ENCODE measurements at places on chromosomes 12 and 14.

- no peak for DNase-seq
Observed at GRCh38 chr12:28110329-28110728, 79.9 kb upstream of the CCDC91 start.

GRCh38 chr14:69107407-69108003, 45.4 kb downstream of the DCAF5 start:
- no peak for DNase-seq

DNA sequence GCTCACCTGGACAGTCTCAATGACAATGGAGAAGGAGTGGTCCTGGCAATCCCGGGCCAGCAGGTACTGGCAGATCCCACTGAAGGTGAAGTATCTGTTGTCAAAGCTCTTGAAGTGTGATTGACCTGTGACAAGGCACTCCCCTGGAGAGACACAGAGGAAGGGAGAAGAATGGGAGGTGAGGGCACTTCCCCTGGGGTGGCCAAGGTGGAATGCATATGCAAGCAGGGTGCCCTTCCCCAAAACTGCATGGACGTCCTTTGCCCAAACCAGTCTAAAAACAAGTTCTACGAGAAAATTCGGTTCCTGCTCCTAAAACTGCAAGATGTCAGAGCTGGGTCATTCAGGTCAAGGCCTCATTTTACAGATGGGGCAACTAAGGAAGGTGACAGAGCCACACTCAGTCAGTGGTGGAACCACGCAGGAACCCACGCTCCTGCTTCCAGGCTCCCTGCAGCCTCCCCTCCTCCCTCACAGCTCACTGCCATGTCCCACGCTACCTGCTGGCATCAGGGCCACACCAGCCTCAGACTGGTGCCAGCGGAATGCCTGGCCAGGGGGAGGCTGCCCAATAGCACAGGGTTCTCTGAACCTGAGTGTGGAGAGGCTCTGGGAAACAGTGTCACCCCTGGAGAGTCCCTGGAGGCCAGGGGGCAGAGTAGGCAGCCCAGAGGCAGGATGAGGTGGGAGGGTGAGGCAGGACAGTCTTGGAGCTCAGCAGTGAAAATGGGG, 59.2 kb downstream of the VWF start:
- DNase-seq = no peak

GRCh38 chr12:12333407-12334366, 16.4 kb downstream of the MANSC1 start:
- no peak for DNase-seq

- no peak for DNase-seq
Observed at GRCh38 chr14:101899263-101899662, 65.1 kb upstream of the DYNC1H1 start.

- DNase-seq = no peak
Observed at GRCh38 chr12:104138797-104139152, 765 bp upstream of the NFYB start.

GRCh38 chr12:116247377-116247776, 30.1 kb downstream of the MED13L start:
- no peak for DNase-seq

GRCh38 chr12:133227281-133227852, 8.3 kb downstream of the ANHX start:
- no peak for DNase-seq

DNA sequence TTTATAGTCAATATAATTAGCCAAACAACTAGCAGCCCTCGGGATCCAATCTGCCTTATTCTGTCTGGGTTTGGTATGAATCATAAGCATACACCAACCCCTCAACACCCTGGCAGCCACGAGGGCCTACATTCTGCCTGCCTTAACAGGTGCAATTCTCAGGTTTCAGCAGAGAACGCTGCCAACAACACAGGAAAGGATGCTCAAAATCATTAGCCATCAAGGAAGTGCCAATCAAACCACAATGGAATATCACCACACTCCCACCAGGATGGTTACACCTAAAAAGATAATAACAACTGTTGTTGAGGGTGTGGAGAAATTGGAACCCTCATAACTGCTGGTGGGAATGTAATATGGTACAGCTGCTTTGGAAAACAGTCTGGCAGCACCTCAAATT, 122.8 kb downstream of the TTC7B start:
- DNase-seq = no peak

DNA sequence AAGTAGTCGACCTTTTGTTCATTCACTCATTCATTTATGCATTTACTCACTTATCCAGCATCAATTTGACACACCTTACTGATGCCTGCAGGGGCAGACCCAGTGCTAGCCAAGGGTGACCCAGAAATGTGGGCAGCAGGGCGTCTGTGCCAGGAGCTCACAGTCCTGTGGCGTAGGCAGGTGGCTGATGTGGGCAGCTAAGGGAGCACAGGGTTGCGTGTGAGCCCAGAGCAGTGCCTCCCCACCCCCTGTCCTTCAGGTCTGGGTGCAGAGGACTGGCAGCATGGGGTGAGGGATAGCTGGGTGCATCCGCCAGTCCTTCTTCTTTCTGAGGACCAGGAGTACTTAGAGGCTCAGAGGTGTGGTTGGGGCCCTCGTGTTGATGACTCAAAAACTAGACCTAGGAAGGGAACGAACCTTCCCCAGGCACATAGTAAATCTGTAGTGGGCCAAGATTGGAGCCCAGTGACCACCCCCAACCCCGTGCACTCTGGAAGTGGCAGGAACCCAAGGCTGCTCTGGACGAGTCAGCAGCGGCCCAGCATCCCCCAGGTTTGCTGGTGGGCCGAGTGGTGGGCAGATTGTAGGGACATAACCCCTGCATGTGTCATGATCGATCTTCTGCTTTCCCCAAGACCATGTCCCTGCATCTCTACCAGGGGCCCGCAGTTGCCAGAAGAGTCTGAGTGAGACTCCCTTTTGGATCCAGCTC, 63.9 kb downstream of the BEGAIN start:
- DNase-seq = no peak

GRCh38 chr14:65926935-65927700, 514.6 kb downstream of the FUT8 start:
- no peak for DNase-seq

DNA sequence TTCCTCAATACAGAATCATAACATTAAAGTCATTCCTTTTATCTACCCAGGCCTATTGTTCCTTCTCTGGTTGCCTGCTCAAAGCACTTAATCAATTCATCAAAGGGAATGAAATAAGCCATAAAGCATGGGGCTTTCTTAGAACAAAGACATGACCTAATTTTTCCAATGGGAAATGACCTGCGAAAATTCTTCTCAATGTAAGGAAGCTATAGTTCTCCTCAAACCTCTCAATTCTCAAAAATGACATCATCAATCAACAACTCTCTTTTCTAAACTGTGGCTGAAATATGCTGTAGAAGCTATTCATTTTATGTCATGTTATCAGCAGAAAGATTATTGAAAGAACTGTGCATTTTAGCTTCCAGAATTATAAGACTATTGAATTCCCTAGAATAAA, 116.0 kb upstream of the PTPRR start:
- no peak for DNase-seq

DNA sequence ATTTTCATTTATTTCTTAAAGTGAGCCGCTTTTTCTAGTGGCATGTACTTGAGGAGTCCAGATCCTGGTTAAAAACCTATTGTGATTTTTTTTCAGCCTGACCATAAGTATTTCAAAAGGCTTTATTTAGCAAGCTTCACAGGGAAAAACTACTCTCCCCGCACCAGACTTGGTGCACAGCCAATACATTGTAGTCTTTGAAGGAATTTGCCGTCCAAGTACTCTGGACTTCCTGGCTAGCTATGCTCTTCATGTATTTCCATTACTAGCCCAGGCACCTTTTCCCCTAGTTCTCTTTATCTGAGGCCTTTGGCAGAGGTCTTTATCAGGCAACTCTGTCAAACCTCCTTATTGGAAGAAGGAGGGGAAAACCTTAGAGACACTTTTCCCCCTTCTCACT, 234.7 kb downstream of the CCDC91 start:
- DNase-seq = no peak

- DNase-seq = no peak
Observed at GRCh38 chr14:90739318-90740068, 76.7 kb downstream of the TTC7B start.

DNA sequence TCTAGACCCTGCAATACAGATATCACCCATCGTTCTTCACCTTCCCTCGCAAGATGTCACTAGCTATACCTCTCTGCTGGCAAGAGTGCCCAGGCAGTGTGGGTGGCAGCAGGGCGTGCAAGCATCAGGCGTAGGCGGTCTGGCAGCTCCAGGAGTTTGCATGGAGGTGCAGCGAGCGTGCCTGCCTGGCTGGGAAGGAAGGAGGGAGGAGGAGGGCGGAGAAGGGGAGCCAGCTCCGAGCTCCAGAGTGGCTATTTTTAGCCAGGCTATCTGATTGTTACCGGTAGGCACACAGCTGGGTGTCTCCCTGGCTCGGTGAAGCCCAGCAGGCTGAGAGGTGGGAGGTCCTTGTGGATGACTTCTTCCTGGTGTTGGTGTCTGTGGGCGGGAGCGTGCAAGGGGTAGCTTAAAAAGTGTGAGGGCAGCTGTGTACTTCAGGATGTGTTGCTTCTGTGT, 6.2 kb downstream of the FOXJ2 start:
- DNase-seq = no peak

DNA sequence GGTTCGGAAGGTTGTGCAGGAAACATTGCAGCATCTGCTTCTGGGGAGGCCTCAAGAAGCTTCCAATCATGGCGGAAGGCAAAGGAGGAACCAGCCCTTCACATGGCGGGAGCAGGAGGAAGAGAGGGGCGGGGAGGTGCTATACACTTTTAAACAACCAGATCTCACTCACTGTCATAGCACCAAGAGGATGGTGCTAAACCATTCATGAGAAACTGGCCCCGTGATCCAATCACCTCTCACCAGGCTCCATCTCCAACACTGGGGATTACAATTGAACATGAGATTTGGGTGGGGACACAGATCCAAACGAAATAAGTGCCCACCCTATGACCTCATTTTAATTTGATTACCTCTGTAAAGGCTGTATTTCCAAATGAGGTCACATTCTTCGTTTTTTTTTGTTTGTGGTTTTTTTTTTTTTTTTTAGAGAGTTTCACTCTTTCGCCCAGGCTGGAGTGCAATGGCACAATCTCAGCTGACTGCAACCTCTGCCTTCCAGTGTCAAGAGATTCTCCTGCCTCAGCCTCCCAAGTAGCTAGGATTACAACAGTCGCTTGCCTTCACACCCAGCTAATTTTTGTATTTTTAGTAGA, 11.4 kb upstream of the ORAI1 start:
- no peak for DNase-seq

DNA sequence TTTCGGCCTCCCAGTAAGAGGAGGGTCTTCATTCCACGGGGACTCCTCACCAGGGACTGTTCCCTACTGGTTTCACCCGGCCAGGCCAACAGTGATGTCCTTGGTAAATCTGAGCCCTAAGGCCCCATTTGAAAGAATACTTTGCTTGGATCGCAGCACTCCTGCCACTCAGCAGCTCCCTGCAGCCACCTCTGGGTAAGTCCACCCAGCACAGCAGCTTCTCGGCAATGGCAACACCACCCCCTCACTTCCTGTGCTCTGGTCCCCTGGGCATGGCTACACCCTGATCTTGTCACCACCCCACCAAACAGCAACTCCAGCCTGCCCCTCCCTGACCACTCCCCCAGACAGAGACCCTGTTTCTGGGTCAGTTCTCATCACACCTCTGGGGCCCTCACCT, 100.3 kb downstream of the SETD3 start:
- no peak for DNase-seq

DNA sequence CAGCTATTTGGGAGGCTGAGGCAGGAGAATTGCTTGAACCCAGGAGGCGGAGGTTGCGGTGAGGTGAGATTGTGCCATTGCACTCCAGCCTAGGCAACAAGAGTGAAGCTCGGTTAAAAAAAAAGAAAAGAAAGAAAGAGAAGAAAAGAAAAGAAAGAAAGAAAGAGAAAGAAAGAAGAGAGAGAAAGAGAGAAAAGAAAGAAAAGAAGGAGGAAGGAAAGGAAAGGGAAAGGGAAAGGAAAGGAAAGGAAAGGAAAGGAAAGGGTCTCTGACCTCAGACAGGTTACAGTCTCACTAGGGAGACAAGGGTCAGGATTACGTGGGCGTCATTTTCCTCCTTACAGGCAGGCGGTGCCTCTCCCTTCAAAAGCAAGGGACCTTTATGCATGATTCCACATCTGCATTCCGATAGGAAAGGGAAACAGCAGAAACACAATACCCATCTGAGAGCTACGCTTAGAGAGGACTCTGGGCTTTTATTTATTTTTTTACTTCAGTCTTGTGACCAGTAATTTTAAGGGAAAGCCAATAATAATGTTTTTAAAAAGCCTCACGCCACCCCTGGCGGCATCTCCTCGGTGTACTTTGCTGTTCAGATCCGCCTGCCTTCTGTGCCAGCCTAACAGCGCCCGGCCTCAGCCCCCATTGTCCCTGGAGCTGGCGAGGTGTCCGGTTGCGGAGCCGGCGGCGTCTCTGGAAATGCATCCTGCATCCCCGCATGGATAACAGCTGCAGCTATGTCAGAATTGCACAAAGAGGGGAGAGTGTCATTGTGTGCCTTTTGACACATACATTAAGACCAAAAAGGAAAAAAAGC, 945 bp upstream of the HIP1R start:
- no peak for DNase-seq

DNA sequence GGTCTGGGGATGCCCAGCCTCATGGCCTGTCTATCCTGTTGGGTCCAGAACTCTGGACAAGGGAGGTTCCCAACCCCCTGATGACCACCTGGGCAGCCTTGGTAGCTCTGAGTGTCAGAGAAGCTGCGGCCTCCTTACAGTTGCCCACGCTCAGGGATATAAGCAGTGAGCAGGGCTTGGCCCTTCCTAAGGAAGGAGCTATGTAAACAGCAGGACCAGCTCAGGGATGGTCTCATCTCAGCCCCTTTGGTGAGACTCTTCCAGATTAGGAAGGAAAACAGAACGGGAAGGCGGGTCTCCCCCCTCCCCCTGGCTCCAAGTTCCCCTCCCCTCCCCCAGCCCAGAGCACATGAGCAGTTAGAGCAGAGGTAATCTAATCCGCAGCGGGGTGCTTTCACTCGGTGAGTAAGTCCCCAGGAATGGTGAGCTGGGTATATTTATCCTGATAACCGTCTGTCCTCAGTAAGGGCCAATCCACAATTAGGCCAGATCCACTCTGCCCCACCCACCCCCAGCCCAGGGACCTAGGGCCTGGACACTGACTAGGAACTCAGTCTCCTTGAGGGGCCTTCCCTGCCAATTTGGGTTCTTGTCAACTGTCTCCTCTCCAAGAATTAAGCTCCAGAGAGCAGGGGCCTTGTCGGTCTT, 29.5 kb upstream of the RPLP0 start:
- DNase-seq = no peak

- DNase-seq = no peak
Observed at GRCh38 chr12:67649570-67650387, 1.2 kb downstream of the DYRK2 start.

DNA sequence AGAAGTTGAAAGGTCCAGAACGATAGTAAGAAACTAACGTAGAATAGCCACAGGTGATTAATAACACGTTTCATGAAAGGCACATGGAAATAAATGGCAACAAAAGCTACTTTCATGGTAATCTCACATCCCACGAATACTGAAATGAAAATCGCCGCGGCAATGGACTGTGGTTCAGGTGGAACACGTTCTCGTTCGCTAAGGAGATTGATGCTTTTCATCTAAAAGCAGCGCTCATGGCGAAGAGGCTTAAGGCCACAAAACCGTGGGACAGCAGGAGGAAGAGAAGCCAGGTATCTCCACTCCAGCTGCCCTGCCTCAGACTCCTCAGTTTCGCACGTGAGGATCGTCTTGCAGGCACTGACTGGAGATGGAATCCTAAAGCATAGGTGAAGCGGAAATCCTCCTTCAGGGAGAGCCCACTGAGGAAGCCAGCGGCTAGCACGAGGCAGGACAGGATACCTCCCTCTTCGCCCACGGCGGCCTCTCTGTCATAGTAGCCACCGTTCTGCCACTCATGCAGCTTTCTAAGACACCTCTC, 696 bp upstream of the GPHN start:
- DNase-seq = peak; percentile 1

Data from stimulated activated CD4-positive, alpha-beta T cell treated with anti-CD3 and anti-CD28 coated beads, Interleukin-1b, Interleukin-23, amount 100 ng/mL, for 1 hour (primary cell).